ENCODE measurements at places on chromosomes 12 and 14.

DNA sequence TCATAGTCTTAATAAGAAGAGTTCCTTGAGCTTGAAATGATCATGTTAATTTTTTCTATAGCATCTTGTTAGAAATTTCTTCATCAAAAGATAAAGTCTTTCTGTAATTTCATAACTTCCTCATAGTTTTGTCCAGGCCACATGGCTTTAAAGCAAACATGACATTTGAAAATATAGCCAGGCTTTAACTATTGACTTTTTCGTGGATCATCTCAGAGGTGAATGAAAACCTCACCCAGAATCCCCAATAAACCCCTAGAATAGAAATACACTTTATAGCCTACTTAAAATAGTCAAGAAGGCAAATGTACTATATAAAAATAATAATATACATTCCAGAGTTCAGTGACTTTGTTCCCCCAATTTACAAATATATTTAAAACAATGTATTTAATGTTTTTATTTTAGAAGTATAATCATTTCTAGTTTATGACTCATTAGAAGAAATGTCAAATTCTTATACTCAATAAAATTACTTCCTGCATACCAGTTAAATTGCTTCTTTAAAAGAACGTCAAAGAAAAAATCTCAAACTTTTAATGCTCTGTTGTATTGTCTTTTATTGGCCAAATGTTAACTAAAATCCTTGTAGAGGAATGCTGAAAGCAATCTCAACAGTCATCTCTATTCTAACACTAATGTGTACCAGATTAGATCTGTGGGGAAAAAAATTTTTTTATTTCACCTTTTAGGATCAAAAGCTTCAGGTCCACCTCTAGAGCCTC is 21.6 kb downstream of the EXOC5 start:
- no peak for DNase-seq

DNA sequence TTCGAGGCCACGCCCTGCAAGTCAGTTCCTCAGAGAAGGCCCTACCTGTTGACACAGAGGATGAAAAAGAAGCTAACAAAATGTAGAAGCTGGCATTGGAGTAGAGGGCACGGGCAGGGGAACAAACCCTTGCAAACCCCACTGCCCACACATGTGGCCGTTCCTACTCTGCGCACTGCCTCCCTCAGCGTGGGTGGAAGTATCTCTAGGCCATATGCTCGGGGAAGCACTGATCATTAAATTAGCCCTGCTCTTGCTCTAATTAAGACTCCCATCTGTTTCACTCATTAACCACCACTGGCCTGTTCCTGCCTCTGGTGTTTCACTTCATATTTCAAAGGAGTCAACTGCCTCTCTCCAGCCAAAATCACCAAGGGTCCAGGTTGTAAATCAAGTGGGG is 201.2 kb upstream of the SFSWAP start:
- DNase-seq, result no peak

DNA sequence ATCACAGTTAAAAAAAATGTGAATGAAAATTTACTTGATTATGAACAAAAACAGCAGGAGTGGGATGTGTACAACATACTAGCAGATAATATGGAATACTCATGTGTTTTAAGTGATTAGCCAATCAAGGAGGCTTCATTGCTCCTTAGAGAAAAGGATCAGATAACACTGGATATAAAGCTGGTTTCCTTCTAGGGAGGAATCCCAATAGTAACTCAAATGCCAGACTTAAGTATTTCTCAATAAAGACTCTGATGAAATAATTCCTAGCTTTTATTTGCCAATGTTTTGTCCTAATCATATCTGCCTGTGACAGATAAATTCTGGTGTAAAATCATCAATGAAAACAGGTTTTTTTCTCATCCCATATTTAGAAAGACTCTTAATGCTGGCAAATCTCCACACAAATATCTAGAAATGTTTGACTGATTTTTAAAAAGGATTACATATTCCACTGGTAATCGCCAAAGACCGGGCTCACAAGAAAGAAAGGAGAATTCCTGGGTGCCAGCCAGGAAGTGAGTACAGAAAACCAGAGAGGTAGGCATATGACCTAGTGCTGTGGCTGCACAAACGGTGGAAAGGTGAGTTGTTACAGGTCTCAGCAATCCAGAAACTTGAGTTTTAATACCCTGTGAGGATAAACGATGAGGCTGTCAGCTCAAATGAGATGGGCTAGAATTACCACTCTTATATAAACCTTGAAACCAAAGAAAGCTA is 108.6 kb upstream of the TTC7B start:
- no peak for DNase-seq

- no peak for DNase-seq
Measured at GRCh38 chr12:49985981-49986380, 13.2 kb downstream of the AQP6 start.

- DNase-seq, result no peak
Measured at GRCh38 chr14:31568161-31568560, 7.0 kb downstream of the NUBPL start.

- no peak for DNase-seq
Measured at GRCh38 chr14:92756446-92756845, 8.0 kb upstream of the LGMN start.

GRCh38 chr14:47993883-47994282 is 318.5 kb upstream of the MDGA2 start:
- DNase-seq, result no peak

DNA sequence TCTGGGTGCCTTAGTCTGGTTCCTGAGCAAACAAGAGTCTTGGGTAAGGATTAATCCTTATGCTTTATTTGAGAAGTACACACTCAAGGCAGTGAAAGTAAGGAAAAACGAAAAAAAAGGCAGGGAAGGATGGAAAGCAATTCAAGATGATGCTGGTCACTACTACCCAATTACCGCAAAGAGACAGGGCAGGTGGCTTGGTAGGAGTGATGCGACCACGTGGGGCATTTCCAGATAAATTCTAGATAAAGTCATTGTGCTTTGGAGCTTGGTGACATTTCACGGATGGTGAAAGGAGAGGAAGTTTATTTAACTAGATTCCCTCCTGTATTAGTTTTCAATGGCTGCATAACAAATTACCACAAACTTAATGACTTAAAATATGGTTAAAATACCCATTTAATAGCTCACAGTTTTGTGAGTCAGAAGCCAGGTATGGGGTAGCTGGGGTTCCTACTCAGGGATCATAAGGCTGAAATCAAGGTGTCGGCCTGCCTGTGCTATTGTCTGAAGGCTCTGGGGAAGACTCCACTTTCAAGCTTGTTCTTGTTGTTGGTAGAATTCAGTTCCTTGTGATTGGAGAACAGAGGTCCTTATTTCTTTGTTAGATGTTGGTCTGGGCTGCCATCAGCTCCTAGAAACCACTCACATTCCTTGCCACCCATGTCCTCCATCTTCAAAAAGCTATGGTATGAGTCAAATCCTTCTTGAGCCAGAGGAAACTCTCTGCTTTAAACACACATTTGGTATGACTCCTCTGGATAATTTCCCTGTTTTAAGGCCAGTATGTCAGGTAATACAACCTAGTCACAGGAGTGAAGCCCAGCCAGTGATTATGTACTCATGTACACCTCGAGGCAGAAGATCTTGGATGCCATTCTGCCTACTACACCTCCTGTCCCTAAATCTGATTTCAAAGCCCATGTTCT is 5.6 kb upstream of the HMGA2 start:
- DNase-seq, result no peak

DNA sequence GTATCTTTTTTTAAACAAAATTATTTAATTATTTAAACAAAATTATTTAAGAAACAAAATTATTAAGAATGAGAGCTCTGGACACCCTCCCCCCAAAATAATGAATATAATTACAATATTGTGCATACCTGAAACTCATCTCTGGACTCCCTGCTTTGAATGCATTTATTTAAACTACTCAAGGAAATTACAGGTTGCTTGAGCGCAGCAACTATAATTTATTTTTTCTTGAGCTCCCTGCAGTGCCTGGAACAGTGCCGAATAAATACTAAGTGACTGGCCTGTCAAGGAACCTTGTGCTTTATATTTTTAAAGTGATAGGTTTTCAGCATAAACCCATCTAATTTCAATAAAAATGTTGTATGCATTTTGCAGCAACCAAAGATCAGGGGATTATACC is 93.9 kb downstream of the KCNC2 start:
- no peak for DNase-seq

Data from WTC11 (cell line).